ENCODE measurements at places on chromosomes 12 and 14.
A peak's percentile ranks its signal among the peaks of the same experiment; 100 is the strongest.

GRCh38 chr12:51536159-51536558 lies 54.9 kb upstream of the SCN8A start:
- DNase-seq = no peak

DNA sequence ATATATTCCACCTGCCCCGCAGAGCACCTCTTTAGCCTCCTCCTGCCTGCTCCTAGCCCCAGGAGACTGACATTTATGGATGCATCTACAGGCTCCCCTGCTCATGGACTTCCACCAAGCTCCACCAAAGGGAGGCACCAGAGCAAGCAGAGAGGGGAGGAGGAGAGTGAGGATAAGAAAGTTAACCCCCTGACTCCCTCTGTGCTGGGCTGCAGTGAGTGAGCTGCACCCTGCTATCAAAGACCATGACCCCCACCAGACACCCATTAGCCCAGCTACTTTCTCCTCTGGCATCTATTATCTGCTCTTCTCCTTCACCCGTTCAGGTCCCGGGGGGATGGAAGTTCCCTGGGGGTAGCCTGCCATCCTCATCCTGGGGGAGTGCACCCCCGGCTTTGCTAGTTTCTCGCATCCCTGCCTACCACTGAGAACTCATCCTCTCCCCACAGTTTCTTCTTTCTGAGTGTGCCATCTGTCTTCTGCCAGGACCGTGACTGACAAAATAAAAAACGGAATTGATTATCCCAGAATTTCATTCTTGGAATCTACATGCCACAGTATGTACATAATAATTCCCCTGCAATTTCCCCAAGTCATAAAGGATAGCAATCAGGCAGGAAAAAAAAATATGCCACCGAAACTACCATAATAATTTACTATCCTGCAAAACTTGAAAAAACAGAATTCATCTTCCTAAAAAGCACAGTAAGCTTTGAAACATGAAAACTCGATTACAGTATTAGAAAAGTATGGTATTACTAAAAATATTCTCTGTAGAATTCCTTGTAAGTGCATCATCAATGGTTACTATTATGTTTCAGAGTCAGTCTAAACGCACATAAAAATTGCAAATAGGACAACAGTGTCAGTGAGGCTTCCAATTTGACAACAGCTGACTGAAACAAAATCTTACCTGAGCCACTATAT lies 45.2 kb downstream of the FOXN3 start:
- no peak for DNase-seq

GRCh38 chr12:124184456-124184855 lies 110.4 kb upstream of the RFLNA start:
- no peak for DNase-seq

- DNase-seq = no peak
Observed at GRCh38 chr12:29970501-29970900, 186.8 kb upstream of the TMTC1 start.

- peak; percentile 93 for DNase-seq
Observed at GRCh38 chr12:575948-576614, 87.2 kb downstream of the NINJ2 start.

- DNase-seq = no peak
Observed at GRCh38 chr12:108418164-108418890, 79.2 kb upstream of the CMKLR1 start.

GRCh38 chr12:113174461-113175384 lies 10.6 kb downstream of the DDX54 start:
- no peak for DNase-seq

DNA sequence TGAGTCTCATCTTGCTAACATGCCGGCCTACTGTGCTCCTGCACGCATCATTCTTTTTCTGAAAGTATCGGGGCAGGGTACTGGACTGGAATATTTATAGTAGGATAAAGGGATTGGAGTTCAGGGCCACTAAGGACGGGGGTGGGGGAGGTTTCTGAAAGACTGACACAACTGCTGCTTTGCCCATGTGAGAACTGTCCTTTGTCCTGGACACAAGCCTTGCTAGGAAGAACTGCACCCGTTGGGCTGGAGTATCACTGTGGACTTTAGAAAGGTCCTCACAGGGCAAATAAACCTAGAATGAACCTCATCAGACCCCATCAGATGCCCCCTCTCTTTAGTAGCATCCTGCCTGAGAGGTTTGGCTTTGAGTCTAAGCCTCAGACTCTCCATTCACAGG lies 87.6 kb downstream of the PRMT8 start:
- DNase-seq = no peak

- DNase-seq = no peak
Observed at GRCh38 chr12:112096667-112097066, 11.9 kb downstream of the NAA25 start.

DNA sequence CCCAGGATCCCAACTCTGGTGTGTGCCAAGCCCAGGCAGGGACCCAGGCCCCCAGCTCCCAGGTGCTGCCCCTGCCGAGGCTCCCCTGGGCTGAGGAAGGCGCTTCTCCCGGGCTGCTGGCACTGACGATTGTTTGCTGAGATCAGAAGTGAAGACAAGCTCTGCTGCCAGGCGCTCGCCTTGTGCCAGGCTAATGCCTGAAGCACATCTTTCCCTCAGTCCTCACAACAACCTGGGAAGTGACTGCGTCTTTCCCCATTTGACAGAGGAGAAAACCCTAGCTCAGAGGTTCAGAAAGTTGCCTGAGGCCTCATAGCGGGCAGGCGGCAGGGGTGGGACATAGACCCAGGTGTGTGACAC lies 36.8 kb downstream of the ANKRD9 start:
- no peak for DNase-seq

DNA sequence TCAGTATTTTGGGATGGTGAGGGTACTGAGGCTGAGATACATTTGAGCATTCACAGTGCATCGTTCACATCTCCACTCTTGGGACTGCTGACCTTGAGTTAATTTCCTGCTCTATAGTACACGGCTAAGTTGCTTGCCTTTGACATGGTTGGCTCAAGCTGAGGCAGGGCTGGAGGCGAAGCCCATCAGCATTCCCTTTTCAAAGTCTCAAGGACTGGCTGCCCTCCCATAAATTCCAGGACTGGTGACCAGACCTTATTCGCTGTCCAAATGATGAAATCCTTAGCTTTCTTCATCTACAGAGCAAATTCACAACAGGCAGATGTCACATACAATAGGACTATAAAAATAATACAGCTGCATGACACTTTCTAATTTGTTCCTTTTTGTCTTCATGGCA lies 85.9 kb downstream of the SSPN start:
- no peak for DNase-seq

DNA sequence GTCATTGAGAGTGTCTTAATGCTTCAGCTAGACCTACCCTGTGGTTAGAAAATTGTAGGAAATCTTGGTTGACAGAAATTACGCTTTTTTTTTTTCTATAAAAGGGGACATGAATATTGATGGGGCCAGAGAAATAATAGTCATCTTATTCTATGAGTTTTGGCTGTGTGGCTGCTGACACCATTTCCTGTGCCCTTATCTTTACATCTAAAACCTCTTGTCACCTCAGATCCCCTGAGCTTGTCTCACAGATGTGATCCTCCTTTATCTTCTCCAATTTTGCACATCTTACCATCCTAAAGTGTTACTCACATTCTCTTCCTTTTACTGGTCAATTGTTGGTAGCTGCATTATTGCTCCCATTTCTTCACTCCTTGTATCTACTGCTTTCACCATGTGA lies 36.1 kb downstream of the ASCL1 start:
- DNase-seq = no peak

- DNase-seq = no peak
Observed at GRCh38 chr14:90681929-90682328, 134.3 kb downstream of the TTC7B start.

DNA sequence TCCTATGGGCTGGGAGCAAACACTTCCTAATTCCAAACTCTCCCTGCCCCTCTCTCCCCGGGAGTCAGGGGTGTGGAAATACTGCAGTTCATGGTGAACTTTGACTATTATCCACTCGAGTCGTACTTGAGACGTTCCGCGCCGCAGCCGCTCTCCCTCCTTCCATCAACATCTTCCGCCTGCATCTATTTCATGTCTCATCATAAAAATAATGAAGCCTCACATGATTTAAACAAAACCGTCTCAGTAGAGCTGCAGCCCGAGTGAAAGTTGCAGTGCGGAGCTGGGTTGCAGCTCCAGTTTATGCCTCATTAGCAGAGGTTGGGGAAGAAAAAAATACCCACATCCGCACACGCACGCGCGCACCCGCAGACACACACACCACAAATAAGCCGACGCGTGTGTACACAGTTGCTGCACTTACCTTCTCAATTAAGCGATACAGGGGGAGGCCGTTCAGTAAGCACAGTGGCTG lies 283 bp downstream of the LMO3 start:
- no peak for DNase-seq

DNA sequence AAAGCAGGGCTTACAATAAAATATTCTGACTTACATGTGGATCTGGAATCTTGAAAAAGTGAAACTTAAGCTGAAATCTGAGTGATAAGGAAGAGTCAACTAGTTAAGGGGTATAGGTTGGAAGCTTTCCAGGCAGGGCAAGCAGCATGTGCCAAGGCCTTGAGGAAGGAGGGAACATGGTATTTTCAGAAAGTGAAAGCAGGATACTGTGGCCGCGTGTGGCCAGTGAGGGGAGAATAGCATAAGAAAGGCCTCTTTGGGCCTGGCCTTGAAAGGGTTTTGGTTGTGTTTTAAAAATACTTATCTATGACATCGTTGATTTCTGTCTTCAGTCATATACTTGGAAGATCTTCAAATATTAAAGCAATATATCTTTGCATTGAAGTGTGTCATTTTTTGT lies 213.4 kb downstream of the AKAP6 start:
- no peak for DNase-seq

DNA sequence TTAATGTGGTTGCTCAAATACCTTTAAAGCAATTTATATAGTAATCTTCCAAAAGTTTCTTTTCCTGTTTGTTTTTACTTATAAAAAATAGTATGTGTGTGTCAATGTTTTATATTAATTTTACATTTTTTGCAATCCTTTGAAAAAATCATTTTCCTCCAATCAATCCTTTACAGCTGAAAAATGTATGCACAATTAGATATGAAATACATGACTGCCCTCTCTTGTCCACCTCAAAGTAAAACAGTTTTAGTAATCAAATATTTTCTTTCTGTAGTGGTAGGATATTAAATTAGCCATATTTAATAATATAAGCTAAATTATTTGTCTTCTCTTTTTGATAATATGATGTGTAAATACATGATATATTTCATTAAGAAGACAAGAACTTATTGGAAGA lies 269.9 kb downstream of the ADAMTS20 start:
- no peak for DNase-seq

GRCh38 chr14:74528886-74529285 lies 35.3 kb downstream of the ISCA2 start:
- DNase-seq = no peak

GRCh38 chr12:115412831-115413230 lies 728.9 kb upstream of the TBX3 start:
- DNase-seq = no peak

DNA sequence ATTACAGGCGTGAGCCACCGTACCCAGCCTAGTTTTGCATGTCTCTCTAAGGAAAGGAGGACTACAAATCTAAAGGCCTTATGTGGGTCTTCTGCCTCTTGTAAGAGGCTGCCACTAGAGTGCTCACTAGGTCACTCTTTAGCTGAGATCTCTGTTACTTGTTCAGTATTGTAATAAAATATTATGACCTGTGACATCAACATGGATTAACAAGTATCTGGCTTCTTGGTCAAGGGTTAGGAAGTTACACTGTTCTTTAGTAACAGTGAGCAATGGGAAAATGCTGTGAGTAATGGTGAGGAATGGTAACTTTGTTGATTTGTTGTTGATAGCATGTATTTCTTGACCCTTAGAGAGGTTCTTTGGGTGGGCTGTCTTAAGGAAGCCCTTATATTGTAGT lies 50.5 kb downstream of the ERC1 start:
- DNase-seq = no peak

DNA sequence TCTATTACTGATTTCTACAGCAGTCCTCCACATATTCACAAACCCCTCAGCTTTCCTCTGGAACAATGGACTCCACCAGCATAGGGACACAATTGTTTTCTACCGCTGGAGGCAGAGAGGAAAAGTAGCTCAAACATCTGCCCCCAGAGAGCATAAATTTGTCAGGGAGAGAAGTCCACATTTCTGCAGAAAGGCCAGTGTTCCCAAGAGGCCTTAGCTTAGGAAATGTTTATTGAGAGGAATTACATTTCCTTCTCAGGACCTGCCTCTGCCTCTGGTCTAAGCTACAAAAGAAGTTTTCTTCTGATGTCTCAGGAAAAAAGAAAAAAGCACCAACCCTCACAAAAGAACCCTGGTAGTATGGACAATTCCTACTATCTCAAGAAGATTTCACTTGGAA lies 217.8 kb upstream of the BMP4 start:
- DNase-seq = no peak

GRCh38 chr12:111359231-111359913 lies 9.5 kb downstream of the PHETA1 start:
- DNase-seq = no peak

- no peak for DNase-seq
Observed at GRCh38 chr12:81300454-81300853, 222.6 kb downstream of the ACSS3 start.

GRCh38 chr14:44795725-44796124 lies 166.0 kb downstream of the KLHL28 start:
- no peak for DNase-seq

DNA sequence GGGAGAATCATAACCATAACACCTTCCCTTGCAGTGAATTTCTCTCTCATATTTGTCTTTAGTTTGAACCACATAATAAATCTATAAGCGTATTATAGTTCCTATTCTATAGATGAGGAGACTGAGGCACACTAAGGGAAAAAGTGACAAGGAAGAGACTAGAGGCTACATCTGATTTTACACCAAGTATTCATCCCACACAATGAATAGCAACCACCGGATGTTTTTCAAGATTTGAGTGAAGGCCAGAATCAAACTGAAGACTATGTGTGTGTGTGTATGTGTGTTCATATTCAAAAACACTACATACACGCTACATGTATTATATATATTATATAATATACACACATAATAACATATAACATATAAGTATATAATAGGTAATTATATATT lies 4.7 kb downstream of the ASB2 start:
- DNase-seq = no peak

DNA sequence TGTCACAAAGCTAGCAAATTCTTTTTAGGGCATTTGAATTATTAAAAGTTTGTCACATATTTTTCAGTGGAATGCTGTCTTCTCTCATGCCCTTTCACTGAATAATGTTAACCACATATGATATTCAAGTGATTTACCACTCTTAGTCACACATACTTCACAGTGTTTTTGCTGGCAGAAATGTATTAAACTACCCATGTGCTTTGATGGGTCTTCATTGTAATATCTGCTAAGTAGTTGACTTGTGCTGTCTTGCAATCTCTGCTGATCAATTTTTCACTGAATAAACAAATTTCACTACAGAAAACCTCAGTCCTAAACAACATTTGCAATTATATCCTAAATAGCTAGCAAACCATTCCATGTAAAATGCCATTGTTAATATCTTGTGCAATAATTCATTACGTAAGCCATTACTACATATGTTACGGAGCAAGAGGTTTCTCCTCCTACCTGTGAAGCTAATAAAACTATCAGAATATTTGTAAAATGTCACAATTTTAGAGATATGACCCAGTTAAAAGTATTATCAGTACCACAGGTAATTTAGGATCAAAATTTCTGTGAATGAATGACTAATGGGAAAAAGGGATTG lies 64.6 kb upstream of the LMO3 start:
- no peak for DNase-seq

Data from vagina (tissue), 2 donors.